ENCODE measurements at places on chromosomes 3 and 15. TPM values are rescaled to one million over a fixed set of nuclear protein-coding genes. Genes with fewer than 3 reads are reported as not detected.

SAMMSON gene
- not detected for total RNA-seq

CPEB1 gene
- 3.3 TPM for total RNA-seq

SPTBN5 gene
- total RNA-seq, result 0.21 TPM

ANKRD63 gene
- total RNA-seq, result 0.20 TPM

CP gene
- 5.9 TPM for total RNA-seq

PSMA4 gene
- 370 TPM for total RNA-seq

CADM2 gene
- total RNA-seq, result 0.27 TPM

TGM4 gene
- total RNA-seq, result 0.39 TPM

CHRM5 gene
- not detected for total RNA-seq

ZNF860 gene
- total RNA-seq, result 1.4 TPM

BCHE gene
- total RNA-seq, result 1.0 TPM

SIDT1 gene
- total RNA-seq, result 0.52 TPM

B3GALNT1 gene
- total RNA-seq, result 0.18 TPM

FEZF2 gene
- total RNA-seq, result not detected

SUMF1 gene
- total RNA-seq, result 19.5 TPM

CPLX3 gene
- not detected for total RNA-seq

HCN4 gene
- total RNA-seq, result 0.38 TPM

EOMES gene
- 0.69 TPM for total RNA-seq

SHC4 gene
- total RNA-seq, result 1.1 TPM

PIF1 gene
- total RNA-seq, result 14.6 TPM

QRICH1 gene
- total RNA-seq, result 43.9 TPM

GOLGA8O gene
- 0.27 TPM for total RNA-seq

NT5DC2 gene
- 99.3 TPM for total RNA-seq

KNG1 gene
- not detected for total RNA-seq

PPP2R3A gene
- 1.7 TPM for total RNA-seq

EBLN2 gene
- total RNA-seq, result 0.41 TPM

CTXN2 gene
- 0.02 TPM for total RNA-seq

ZBTB20 gene
- total RNA-seq, result 3.8 TPM

CTDSPL2 gene
- total RNA-seq, result 20.0 TPM

PLA2G4B gene
- total RNA-seq, result 2.1 TPM

SMCO1 gene
- not detected for total RNA-seq

EXD1 gene
- total RNA-seq, result 0.35 TPM

CCDC71 gene
- 15.1 TPM for total RNA-seq

NANOGP8 gene
- total RNA-seq, result not detected

GOLGA8M gene
- total RNA-seq, result not detected

MFGE8 gene
- 348 TPM for total RNA-seq

GUCA1C gene
- total RNA-seq, result not detected

MUC20 gene
- total RNA-seq, result 0.74 TPM

CILP gene
- total RNA-seq, result 0.67 TPM

LRRK1 gene
- total RNA-seq, result 11.0 TPM

AADACL2 gene
- total RNA-seq, result not detected

ARHGAP11A gene
- 98.7 TPM for total RNA-seq

CLDN1 gene
- total RNA-seq, result 18.2 TPM

SLC33A1 gene
- 16.2 TPM for total RNA-seq

PRTG gene
- total RNA-seq, result 8.6 TPM

CHRD gene
- total RNA-seq, result 0.21 TPM

UROC1 gene
- not detected for total RNA-seq

CPB1 gene
- not detected for total RNA-seq

LDHAL6B gene
- total RNA-seq, result not detected

KBTBD13 gene
- not detected for total RNA-seq

MCTP2 gene
- not detected for total RNA-seq

NR2E3 gene
- total RNA-seq, result 0.09 TPM

CSPG5 gene
- total RNA-seq, result 1.3 TPM

GOLIM4 gene
- 17.2 TPM for total RNA-seq

ATP2B2 gene
- 0.13 TPM for total RNA-seq
